ENCODE measurements at places on chromosomes 3 and 15. TPM values are rescaled to one million over a fixed set of nuclear protein-coding genes. Genes with fewer than 3 reads are reported as not detected.

IL20RB gene
- 1.6 TPM for total RNA-seq

GUCA1C gene
- not detected for total RNA-seq

KLHL6 gene
- total RNA-seq = not detected

GOLGA6L7 gene
- not detected for total RNA-seq

SLC2A2 gene
- total RNA-seq = 0.11 TPM

RETNLB gene
- total RNA-seq = not detected

MYO5C gene
- 0.39 TPM for total RNA-seq

FAM174B gene
- 10.3 TPM for total RNA-seq

TMIE gene
- total RNA-seq = 0.22 TPM

CHRNA3 gene
- total RNA-seq = not detected

IL1RAP gene
- total RNA-seq = 7.9 TPM

GABRR3 gene
- not detected for total RNA-seq

ROBO1 gene
- 30.2 TPM for total RNA-seq

SLITRK3 gene
- total RNA-seq = not detected

TMC3 gene
- not detected for total RNA-seq

CYP11A1 gene
- 1.6 TPM for total RNA-seq

IGF2BP2 gene
- total RNA-seq = 118 TPM

AGTR1 gene
- 0.79 TPM for total RNA-seq

Measured in placental epithelial cell (primary cell).